Common myeloid progenitor, CD34-positive (primary cell): ENCODE measurements at places on chromosomes 3 and 15.

GRCh38 chr3:186909078-186909853, 21.1 kb upstream of the ST6GAL1 start:
- peak; percentile 87 for DNase-seq

- DNase-seq: no peak
These were observed 130.1 kb downstream of the RTP4 start for GRCh38 chr3:187498211-187498724.

- DNase-seq: no peak
These were observed 522 bp upstream of the GXYLT2 start for GRCh38 chr3:72887343-72887704.

DNA sequence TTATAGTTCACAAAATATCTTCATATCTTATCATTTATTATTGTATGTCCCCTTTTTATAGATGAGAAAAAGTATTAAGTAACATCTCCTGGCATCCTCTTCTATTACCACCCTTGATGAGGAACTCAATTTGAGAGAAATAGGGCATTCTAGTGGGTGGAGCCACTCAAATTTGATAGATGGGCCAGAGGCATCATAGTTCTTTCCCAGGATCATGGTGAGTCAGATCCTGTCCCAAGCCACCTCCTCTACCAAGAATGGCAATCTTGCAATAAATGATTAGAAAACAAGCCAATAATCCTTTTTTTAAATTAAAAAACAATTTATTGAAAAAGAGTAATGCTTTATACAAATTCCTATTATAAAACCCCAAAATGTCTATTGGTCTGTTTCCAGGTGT, 16.8 kb downstream of the CLDN1 start:
- DNase-seq: no peak

DNA sequence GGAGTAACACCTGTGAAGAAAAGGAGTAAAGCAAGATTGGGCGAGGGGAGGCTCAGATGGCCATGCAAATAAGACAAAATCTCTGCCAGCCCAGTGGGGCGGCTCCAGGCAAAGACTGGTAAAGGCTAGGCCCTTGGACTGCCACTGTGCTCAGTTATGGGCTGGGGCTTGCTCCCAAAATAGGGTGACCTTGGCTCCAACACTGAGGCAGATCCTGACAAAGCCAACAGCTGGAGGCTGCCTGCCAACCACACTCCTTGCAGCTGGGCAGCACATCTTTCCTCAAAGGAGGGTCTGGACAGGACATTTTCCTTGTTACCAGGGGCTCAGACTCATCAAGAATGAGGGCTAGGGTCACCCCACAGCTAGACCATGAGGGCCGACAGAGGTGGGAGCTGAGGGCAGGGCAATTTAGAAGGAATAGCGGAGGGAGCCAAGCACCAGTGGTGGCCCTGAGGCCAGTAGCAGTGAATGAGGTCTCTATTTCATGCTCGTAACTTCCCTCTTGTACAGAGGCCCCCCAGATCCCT, 86.1 kb downstream of the CHRD start:
- no peak for DNase-seq

DNA sequence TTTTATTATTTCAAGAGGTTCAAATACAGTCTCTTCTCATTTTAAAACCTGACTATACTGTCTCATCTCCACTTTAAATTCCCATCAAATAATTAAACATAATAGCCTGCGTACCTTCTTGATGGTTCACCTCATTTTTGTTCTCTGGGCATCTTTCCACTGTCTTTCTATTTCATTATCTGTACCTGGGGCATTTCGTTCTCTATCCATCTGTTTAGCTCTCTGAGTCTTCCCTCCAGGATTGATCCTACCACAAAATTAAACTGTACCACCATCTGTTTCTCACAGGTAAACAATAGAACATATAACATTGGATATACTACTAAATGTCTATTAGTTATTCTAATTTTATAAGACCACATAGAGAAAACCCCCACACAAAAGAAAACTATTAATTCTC, 1331.4 kb downstream of the NSUN3 start:
- DNase-seq: no peak

DNA sequence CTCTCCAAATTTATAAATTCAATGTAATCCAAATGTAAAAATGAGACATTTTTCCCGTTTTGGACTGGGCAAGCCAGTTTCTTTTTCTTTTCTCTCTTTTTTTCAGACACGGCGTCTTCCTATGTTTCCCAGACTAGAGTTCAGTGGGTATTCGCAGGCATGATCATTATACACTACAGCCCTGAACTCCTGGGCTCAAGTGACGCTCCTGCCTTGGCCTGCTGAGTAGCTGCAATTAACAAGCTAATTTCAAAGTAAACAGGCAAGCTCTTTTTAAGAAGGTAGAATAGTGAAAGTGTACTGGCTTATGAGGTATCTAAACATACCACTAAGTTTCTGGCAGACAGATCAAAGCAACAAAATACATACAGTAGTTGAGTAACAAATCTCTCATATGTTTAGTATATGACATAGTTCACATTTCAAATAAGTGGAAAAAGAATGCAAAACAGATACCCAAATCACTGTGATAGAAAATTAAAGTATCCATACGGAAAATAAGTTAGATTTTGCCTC, 13.5 kb downstream of the HIGD1A start:
- DNase-seq: no peak

DNA sequence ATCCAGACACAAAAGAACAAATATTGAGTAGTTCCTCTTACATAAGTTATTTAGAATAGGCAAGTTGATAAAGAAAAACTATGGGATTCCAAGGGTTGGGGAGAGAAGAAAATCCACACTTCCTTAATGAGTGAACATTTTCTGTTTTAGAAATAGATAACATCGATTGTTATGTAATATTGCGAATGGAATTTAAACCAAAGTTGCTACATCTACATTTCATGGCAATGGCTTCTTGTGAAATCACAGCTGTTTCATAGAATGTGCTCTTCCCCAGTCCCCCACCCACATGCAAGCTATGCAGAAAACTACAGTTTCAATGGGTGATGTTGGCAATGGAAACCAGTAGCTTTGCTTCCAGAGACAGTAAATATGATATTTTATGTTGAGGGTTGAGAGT, 1639.5 kb downstream of the SI start:
- DNase-seq: no peak

GRCh38 chr3:72034986-72035385, 250.0 kb upstream of the PROK2 start:
- DNase-seq: no peak
